ENCODE measurements at places on chromosomes 6 and 20. TPM values are rescaled to one million over a fixed set of nuclear protein-coding genes. Genes with fewer than 3 reads are reported as not detected.

Gene DOP1A
- 11.4 TPM for polyA plus RNA-seq

Gene CALHM4
- not detected for polyA plus RNA-seq

- no peak for DNase-seq
- no peaks in the 10 kb centered on the region for H3K27me3 ChIP-seq
- no peak overlapping the region for H3K4me3 ChIP-seq
- H3K27ac ChIP-seq = no peak overlapping the region
- H3K4me1 ChIP-seq = no peaks in the 10 kb centered on the region
These were observed 83.8 kb downstream of the SASH1 start for GRCh38 chr6:148426317-148426977.

DNA sequence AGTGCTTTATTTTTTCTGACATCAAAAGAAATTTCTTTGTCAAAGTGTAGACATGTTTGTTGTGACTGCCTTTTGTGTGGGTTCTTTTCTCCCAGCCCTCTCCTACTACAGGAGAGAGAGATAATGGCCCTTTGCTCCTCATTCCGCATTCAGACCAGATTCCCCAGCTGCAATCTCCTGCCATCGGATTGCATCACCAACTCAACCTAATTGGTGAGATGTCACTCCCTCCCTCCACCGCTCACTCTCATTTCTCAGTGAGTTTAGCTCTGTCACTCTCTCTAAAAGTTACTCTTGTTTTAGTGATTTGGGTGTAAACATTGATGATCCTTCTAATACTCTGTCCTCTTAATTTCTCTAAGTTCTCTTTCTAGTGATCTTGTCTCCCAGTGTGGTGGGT lies 22.7 kb downstream of the UTRN start:
- no peak for DNase-seq
- no peak overlapping the region for H3K27ac ChIP-seq
- H3K4me1 ChIP-seq = peaks cover 14% of the 10 kb centered on the region
- H3K36me3 ChIP-seq = peaks cover 8% of the 10 kb centered on the region
- H3K4me3 ChIP-seq = no peak overlapping the region

DNA sequence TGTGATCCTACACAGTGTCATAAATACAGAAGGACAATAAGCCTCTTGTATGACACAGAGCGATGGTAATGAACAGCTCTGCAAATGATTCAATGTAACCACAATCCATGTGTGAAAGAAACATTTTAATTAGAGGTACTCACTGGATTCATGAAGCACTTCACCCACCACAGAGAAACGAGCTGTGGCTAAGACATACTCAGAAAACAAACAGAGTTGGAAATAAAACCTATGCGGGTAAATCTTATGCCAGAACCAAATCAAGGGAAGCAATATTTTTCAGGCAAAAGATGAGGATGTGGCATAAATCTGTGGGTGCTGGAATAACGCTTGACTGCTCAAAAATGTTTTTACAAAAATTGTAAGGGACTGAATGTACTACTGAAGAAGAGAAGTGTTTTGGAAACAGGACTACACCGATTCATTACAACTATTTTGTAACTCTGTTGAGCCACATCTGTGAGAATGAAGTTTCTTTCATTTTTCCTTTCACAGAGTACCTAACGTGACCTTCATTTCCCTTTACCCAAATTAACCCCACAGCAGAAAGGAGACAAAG lies 112.1 kb downstream of the WDR27 start:
- no peaks in the 10 kb centered on the region for H3K27me3 ChIP-seq
- no peak overlapping the region for H3K4me3 ChIP-seq
- H3K27ac ChIP-seq = no peak overlapping the region
- H3K36me3 ChIP-seq = no peaks in the 10 kb centered on the region
- no peak for DNase-seq

GRCh38 chr6:56072856-56073255 lies 174.5 kb downstream of the COL21A1 start:
- H3K27me3 ChIP-seq = no peaks in the 10 kb centered on the region
- no peaks in the 10 kb centered on the region for H3K36me3 ChIP-seq
- H3K4me1 ChIP-seq = no peaks in the 10 kb centered on the region
- DNase-seq = peak; percentile 8
- no peak overlapping the region for H3K27ac ChIP-seq
- H3K4me3 ChIP-seq = no peak overlapping the region

DNA sequence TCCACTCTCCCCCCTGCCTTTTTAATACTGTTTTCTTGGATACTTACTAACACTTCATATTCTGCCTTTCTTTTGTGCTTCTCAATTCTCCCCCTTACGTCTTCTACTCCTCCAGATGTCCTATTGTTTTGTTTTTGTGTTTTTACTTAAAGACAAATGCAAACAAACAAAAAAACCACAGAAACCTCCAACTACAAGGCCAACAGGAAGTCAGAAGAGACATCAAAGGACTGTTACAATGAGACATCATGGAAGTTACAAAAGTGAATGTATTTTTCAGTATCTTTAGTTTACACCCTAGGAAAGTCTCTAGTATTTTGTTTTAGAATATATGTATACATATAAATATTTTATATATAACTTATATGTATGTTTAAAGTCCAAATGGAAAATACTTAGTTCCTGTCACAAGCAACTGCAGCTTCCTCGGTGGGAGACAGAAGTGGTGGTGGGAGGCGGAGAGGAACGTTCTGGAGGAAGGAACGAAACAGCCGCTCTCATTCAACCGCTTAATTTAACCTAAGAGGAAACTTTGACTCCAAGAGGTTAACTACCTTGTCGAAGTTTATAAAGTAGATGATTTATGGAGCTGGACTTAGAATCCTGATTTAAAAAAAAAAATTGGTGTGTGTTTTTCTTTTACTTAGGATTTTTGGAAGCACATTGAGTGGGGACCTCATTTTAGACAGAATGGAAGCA lies 168.9 kb upstream of the PDE10A start:
- DNase-seq = no peak
- no peaks in the 10 kb centered on the region for H3K27me3 ChIP-seq
- no peaks in the 10 kb centered on the region for H3K36me3 ChIP-seq
- H3K4me3 ChIP-seq = no peak overlapping the region

DNA sequence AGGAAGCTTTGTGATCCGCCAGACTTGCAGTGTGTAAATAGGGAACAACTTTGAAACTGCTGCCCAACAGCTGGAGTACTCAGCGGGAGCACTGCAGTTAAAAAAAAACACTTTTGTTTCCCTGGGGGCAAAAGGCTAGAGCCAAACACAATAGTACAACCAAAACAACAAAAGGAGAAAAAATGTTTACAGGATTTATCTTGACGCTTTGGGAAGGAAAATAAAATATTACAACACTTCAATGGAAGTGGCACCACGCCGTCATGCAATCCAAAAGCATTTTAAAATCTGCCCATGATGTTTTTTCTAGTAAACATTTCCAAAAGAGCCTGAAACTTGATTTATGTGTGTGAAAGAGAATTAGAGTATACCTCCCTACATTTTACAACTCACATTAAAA lies 26.0 kb downstream of the PTPRK start:
- DNase-seq = no peak
- H3K36me3 ChIP-seq = no peaks in the 10 kb centered on the region
- no peak overlapping the region for H3K27ac ChIP-seq
- no peak overlapping the region for H3K4me3 ChIP-seq

DNA sequence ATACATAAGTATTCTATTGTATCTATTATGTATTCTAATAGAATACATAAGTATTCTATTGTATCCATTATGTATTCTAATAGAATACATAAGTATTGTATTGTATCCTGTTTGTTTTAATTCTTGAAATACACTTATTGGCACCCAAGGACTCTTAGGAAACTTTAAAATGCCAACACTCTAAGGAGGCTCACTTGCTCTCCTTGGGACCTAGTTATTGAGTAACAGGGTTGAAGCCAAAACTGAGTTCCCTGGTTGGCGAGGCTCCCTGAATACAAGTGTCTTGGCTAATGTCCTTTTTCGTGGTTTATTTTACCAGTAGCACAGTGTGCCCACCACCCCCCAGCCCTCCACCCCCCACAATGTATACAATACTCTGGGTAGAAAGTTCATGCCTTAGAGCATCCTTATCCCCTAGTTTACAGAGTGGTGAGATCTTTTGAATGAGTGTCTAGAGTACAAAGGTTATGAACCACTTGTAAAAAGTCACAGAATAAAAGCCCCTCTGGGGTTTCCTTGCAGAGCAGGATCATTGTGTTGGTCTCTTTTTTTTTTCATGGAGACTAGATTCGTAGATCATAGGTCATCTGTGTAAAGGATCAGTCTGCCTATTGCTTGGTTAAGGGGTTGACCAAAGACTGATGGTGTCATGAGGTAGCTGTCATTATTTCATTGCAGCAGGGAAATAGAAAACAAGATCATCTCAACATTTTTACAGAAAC lies 32.5 kb upstream of the PRDM1 start:
- H3K36me3 ChIP-seq = no peaks in the 10 kb centered on the region
- H3K4me1 ChIP-seq = no peaks in the 10 kb centered on the region
- no peak overlapping the region for H3K4me3 ChIP-seq
- no peaks in the 10 kb centered on the region for H3K27me3 ChIP-seq
- DNase-seq = no peak

- H3K4me3 ChIP-seq = no peak overlapping the region
- no peak overlapping the region for H3K27ac ChIP-seq
- no peaks in the 10 kb centered on the region for H3K27me3 ChIP-seq
- H3K36me3 ChIP-seq = no peaks in the 10 kb centered on the region
These were observed 206.1 kb downstream of the TTLL2 start for GRCh38 chr6:167530951-167531350.

DNA sequence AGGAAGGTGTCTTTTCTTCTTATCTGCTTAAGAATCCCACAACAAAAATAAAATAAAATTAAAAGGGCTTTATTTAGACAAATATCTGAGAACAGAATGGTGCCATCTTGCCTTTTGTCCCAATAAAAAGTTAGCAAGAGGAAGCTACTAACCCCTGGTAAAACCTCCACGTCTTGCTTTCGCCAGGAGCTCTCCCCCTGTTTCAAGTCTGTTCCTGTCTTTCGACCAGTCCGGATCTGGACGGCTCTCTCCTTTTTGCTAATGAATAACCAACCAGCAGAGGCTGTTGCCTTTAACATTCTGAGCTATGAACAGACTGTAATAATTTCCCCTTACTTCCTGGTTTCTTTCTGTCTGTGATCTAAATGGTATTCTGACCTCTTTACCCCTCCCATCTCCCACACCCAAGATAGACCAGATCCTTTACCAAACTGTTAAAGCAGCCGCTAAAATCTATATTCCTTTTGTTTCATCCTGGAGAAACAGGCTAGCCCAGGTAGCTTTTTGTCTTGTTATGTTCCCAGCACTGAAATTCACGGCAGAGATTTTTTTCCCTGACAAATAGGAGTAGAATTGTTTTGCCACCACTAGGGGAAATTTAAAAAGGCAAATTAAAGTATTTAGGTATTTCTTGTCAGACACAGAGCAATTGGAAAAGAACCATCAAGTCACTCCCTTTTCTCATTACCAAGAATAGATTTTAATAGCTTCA lies at the start of gene FRK:
FRK (minus strand) TSS at position 320 of the 712 bp plus-strand sequence. CDS start 580 bp downstream, outside the sequence.
- H3K4me3 ChIP-seq = no peak within 1 kb of the TSS
- DNase-seq = no peak
- no peaks in the 10 kb centered on the region for H3K27me3 ChIP-seq
- H3K36me3 ChIP-seq = no peaks in the 10 kb centered on the region
- H3K4me1 ChIP-seq = peaks cover 5% of the 10 kb centered on the region

DNA sequence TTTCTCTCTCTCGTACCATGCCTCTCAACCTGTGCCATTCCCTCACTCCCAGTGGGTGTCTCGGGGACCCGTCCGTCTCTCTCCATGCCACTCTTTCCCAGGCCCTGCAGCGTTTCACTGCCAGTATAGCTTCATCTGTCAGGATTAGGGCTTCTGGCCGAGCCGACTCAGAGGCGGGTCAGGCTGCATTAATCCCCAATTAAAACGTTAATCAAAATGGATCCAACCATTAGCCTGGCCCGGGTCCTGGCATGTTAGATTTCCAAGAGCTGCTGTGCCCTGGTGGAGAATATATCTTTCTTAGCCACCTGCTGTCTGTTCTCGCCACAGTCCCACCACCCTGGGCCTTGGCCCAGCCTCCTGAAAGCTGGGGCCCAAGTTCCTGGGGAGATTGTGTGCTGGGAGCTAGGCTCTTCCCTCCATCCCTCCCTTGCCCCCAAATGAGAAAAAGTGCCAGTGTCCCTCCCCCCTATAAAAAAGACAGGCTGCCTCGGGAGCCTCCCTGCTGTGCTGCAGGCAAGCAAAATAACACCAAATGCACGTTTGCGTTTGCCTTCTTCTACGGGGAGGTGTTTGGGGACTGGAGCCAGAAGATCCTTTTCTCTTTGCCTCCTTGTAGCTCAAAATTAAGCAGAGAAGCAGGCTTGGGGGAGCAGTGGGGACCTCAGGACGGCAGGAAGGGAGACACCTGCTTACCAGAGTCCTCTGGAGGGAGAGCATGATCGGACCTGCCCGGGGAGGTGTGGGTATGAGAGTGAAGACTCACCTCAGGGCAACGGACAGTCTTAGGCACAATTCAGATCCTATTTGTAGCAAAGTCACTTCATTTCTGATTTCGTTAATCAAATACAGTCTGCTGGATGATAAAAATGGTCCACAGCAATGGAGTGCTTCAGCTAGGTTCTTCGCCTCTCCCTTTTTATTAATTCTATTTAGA lies 3.0 kb downstream of the KCNG1 start:
- no peaks in the 10 kb centered on the region for H3K36me3 ChIP-seq
- DNase-seq = no peak
- peaks cover 26% of the 10 kb centered on the region for H3K27me3 ChIP-seq
- no peak overlapping the region for H3K27ac ChIP-seq
- H3K4me1 ChIP-seq = peaks cover 10% of the 10 kb centered on the region

DNA sequence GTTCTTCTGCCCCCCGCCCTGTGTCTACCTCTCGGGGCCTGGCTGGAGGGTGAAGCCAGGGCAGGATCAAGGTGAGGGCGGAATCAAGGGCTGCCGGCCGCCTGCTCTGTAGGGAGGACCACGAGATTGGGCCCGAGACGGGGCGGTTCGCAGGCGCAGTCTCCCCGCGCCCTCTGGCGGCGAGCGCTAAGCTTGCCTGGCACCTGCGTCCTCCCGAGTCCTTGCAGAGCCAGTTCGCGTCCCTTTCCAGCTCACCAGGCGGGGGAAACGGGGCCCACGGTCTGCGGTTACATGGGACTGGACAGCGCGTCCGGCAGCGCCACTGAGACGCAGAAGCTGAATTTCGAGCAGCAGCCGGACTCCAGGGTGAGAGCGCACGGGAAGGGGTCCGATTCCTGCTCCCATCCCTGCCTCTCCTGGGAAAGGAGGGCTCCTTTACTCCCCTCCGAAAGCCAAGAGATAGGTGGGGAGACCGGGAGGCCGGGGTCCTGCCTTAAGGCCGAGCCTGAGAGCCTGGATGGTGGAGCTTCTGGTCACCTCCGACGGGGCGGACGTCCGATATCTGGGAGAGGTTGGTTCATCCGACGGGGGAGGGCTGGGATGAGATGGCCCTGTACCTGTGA lies 3.6 kb upstream of the MATN4 start:
- no peak overlapping the region for H3K27ac ChIP-seq
- peak; percentile 64 for DNase-seq
- peaks cover 28% of the 10 kb centered on the region for H3K27me3 ChIP-seq
- no peaks in the 10 kb centered on the region for H3K36me3 ChIP-seq
